M059J (cell line): ENCODE measurements at places on chromosomes 1 and 21.

- DNase-seq: peak; percentile 85
These were observed 470.2 kb downstream of the CAMTA1 start for GRCh38 chr1:7255303-7256058.

GRCh38 chr1:43144237-43144636 lies 27.9 kb downstream of the EBNA1BP2 start:
- DNase-seq: peak; percentile 78

GRCh38 chr21:45560106-45561021 lies 18.1 kb upstream of the SLC19A1 start:
- no peak for DNase-seq

DNA sequence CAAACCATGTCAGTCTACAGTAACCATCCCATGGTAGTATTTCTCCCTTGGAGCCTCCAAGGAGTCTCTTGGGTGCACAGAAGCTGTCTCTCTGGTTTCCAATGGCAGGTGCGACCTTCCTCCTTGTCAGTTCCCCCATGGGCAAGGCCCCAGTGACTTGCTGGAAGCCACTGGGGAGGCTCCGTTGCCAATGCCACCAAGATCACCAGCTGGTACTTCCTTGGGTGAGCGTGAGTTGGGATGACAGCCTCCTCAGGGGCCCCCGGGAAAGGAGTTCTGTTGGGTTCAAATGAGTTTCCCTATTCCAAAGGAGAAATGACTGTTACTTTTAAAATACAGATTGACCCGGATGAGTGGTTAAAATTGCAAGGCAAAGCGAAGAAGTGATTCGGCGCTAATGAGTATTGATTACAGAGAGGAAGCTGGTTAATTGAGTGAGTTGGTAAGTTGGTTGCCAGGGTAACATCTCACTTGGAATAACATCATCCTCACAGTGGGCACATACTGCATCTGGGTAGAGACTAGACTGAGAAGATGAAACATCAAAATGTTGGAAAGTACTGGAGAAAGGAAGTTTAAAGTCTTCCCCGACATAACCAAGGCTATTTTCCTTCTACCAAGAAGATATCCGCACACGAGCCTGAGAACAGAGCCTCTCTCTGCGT lies 53.0 kb upstream of the LAPTM5 start:
- no peak for DNase-seq

DNA sequence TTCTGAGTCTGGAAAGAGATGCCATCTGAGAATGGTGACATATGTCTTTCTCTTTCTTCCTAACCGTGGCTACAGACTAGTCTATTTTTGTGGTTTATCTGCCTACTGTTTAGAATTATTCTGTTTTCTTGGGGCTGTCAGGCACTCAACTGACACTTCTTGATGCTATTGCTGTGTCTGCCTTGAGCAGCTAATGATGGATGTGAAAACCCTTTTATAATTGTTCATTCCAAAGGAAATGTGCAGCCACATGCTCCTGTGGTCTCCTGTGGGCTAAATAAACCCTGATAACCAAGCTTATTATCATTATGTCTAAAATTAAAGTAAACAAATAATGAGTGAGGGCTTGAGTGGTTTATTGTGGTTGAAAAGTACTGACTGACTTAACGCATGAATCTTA lies 52.7 kb upstream of the CXADR start:
- peak; percentile 7 for DNase-seq

GRCh38 chr1:232810856-232811255 lies 5.6 kb downstream of the MAP10 start:
- no peak for DNase-seq

GRCh38 chr1:82534996-82535395 lies 734.3 kb downstream of the ADGRL2 start:
- DNase-seq: no peak

- DNase-seq: no peak
These were observed 80.8 kb upstream of the UBE2U start for GRCh38 chr1:64122588-64122987.

DNA sequence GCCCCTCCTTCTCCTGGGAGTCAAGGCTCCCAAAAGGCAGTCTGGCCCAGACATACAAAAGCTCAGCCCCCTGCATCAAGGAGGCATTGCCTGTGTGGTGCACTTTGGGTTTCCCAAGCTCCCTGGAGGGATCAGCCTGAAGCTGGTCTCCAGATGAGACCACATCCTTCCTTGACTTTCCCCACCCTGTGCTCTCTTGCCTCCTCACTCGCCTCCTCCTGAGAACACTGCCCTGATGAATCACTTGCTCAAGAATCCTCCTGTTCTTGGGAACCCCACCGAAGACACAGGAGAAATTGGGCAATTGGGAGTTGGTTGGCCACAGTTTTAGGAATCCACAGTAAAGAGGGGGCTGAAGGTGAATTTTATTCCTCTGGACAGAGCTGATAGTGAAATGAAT lies 34.8 kb upstream of the LYST start:
- peak; percentile 72 for DNase-seq

DNA sequence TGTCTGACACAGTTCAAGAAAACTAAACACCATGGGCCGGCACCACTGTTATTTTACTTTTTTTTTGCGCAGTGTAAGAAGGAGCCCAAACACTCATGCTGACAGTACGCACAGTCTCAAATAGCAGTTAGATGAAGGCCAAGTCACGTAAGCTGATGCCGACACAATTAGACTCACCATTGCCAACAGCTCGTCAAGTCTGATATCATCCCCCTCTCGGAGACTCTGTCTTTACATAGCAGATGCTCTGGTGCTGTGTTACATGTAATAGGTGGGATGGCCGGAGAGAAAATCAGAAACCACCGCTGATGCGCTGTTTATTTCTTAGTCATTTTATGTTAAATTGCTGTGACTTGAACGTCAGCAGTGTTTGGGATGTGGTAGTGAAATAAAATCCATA lies 49.3 kb downstream of the TGFB2 start:
- DNase-seq: no peak

DNA sequence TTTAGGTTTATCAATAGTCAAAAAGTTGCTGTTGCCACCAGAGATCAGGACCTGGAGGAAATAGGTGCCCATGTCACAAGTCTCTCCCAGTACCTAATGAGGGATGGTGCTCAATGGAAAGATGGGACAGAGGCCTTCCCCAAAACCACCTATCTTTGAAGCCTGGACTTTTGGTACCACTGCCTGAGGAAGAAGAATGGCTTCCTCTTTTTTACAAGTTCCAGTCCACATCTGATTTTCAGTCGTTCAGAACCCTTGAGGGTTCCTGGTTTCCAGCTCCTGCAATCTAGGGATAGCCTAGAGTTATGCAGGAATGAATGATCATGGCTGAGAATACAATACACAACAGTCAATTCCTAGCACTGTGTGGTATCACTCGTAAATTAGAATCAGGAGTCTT lies 5.7 kb downstream of the CATSPERE start:
- DNase-seq: no peak

DNA sequence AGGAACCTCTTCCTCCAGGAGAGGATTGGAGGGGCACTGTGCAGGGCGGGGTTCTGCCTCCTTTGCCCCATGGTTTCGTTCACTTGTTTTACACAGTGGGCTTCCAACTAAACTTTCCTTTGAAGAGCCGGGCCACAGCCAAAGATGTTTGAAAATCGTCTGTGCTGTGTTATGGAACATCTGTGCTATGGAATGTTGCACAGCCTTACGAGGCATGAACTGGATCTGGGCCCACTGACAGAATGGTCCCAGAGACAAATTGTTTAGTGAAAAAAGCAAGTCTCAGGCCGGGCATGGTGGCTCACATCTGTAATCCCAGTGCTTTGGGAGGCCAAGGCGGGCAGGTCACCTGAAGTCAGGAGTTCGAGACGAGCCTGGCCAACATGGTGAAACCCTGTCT lies 12.6 kb upstream of the MEF2D start:
- DNase-seq: no peak

GRCh38 chr1:172758259-172758658 lies 99.4 kb downstream of the FASLG start:
- no peak for DNase-seq

DNA sequence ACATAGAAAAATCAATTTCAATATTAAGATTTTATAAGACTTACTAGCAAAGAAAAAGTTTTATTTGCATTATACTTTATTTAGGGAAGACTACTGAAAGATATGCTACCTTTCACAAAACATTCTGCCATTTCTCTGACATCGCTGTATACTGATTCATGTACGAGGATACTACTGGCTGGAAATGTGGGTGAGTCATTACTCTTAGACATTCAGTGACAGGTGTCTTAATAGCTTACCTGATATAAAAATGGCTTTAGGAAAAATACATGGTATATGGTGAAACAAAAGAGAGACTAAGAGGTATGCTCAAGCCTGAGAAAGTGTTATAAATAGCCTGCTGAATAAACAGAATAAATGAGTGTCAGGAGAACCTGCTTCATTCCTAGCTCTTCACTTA lies 73.0 kb upstream of the EXO1 start:
- DNase-seq: no peak

DNA sequence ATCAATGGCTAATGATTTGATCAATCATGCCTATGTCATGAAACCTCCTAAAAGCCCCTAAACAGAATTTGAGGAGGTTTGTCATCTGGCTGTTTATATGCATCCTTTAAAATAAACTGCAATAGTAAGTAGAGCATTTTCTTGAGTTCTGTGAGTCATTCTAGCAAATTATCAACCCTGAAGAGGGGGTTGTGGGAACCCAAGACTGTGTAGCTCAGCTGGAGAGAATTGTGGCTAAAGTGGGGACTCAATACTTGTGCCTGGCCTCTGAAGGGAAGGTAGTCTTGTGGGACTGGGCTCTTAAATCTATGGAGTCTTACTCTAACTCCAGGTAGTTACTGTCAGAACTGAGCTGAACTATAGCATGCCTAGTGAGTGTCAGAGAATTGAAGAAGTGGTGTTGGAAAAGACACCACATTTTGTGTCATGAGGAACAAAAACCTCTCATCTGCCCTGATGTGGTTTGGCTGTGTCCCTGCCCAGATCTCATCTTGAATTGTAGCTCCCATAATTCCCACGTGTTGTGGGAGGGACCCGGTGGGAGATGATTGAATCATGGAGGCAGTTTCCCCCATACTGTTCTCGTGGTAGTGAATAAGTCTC lies 402.4 kb downstream of the USH2A start:
- no peak for DNase-seq

GRCh38 chr21:46025113-46025770 lies 43.7 kb downstream of the COL6A1 start:
- DNase-seq: peak; percentile 63

- no peak for DNase-seq
These were observed 971 bp upstream of the GNG4 start for GRCh38 chr1:235650341-235651169.

GRCh38 chr1:55164906-55165305 lies 50.3 kb downstream of the USP24 start:
- DNase-seq: no peak

GRCh38 chr1:37449936-37450335 lies 24.4 kb upstream of the ZC3H12A start:
- DNase-seq: no peak

- DNase-seq: no peak
These were observed 113.2 kb upstream of the CACHD1 start for GRCh38 chr1:64356636-64357256.
